ENCODE measurements at places on chromosomes 5 and 9. TPM values are rescaled to one million over a fixed set of nuclear protein-coding genes. Genes with fewer than 3 reads are reported as not detected.
A peak's percentile ranks its signal among the peaks of the same experiment; 100 is the strongest.

DNA sequence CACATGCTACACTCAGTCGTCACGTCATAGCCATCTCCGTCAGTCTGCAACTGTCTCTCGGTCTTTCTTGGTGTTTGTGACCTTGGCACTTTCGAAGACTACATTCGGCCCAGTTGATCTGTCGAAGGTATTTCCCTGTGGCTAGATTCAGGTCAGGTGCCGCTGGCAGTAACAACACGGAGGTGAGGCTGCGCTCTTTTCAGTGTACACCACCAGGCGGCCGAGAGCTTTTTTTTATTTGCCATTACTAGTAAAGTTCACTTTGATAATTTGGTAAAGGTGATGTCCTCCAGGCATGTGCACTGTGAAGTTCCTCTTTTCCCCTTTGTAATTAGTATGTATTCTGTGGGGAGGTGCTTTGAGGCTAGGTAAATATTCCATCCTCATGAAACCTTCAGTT lies 49.7 kb downstream of the RNF130 start:
- no peak for DNase-seq

- DNase-seq = no peak
Measured at GRCh38 chr5:133032852-133033742, 6.7 kb upstream of the ZCCHC10 start.

GRCh38 chr5:140131967-140132409 lies 6.3 kb downstream of the IGIP start:
- peak; percentile 95 for DNase-seq

GRCh38 chr9:136550439-136551289 lies 4.8 kb upstream of the NOTCH1 start:
- DNase-seq = no peak

GRCh38 chr5:177355868-177356168 lies 1.9 kb upstream of the RGS14 start:
- no peak for DNase-seq

DNA sequence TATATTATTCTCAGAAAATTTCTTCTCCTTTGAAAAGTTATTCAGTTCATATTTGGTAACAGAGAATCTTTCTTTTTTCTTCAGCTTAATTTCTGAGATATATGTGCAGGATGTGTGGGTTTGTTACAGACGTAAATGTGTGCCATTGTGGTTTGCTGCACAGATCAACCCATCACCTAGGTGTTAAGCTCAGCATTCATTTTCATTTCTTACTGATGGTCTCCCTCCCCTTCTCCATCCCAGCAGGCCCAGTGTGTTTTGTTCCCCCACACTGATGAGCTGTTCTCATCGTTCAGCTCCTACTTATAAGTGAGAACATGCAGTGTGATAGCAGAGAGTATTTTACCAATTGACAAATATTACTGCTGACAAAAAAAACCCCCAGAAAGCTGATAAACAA lies 330.0 kb upstream of the CHD1 start:
- DNase-seq = no peak

DNA sequence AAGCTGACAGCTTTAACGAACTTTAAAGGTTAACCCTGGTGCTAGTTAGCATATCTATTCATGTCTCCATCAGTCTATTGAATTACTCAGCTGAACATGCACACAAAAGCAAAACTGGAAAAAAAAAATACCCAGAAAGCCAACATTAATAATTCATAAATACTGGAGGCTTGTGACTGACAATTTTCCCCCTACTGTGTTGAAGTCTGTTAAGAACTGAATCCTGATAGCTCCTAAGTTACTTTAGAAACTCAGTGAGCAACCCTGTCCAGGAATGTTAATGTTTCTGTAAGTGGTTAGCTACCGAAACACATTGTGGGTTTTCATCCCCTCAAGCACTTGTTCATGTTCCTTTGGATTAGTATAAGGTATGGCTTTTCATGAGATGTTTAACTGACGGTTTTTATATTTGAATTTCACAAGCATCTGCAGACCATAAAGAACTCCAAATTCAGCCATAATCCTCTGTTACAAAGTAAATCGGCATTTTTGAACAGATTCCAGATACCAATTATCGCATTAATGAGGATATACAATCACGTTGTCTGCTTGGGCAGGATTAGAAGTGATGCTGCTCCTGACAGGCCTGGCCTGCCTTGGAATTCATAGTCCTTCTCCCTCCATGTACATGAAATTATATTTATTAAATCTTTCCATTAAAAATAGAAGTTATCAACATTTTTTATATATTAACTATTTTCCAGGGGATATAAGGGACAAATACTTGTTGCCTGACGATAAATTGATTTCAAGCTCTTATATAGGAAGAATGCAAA lies 331.2 kb downstream of the TLE4 start:
- DNase-seq = no peak

- DNase-seq = no peak
Measured at GRCh38 chr5:83570916-83571315, 99.4 kb downstream of the VCAN start.

DNA sequence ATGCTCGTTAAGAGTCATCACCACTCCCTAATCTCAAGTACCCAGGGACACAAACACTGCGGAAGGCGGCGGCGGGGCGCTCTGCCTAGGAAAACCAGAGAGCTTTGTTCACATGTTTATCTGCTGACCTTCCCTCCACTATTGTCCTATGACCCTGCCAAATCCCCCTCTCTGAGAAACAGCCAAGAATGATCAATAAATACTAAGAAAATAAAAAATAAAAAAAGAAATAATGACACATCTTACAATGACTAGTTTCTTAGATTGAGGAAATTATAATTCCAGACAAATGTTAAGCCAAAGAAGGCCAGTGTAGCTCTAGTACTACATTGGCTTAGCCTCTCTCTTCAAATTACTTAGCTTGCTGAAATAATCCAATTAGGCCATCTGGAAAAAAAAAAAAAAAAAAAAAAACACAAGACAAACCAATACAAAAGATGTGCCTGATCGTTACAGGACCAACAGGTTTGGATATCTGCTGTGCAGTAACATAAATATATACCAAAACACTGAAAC lies 58.0 kb downstream of the ANXA2R start:
- DNase-seq = no peak

The SIL1 gene
- 78.7 TPM for total RNA-seq

The FCN2 gene
- total RNA-seq = not detected

The TBC1D9B gene
- total RNA-seq = 101 TPM

Measured in MG63 (cell line).